ENCODE measurements at places on chromosomes 2 and 18.

DNA sequence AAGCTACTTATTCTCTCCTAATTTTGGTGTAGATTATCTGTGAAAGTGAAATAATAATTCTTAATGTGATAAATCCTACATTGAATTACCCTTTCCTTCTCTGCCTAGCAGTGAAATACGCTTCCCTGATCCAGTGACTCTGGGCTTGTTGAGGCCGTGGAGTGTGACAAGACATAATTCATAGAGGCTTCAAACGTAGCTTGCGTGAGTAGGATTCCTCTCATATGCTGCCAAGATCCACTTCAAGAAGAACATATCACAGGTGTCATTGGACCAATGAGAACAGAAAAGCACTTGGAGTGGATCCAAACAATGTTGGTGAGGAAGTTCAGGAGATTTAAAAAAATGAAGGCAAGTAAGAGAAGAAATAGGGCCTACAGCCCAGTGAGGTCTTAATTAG is 221.3 kb upstream of the TMEFF2 start:
- no peak for DNase-seq

- no peak for DNase-seq
Measured at GRCh38 chr18:32152705-32153448, 37.0 kb upstream of the MEP1B start.

DNA sequence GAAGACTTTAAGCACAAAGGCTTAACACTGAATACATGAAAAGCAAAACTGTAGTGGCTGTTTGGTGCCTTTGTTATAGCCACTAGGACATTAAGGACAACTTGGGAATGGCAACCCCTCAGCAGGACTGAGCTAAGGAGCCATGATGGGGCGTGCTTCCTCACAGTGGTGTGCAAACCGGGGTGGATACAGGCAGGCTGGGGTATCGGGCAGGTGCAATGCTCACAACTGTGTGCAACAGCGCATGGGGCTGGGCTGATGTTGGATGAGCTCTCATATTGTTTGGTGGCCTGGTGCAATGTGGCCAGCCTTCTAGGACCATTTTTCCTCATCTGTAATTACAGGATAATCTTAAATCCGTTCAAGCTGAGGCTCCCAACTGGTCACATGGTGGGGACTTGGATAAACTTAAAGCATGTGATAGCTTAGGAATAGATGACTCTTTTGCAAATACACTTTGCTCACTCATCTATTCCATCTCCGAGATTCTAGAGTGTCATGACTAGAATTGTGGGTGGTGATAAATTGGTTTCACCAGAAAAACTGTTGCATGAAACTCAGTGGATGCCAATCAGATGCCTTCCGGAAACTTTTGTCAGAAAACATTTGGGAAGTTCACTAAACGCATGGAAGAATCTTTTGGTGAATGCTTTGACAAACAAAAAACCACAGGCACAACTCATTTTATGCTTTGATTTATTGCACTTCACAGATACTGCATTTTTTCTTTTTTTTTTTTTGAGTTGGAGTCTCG is 116.5 kb downstream of the PXDN start:
- no peak for DNase-seq

GRCh38 chr2:43178602-43179542 is 47.5 kb downstream of the ZFP36L2 start:
- DNase-seq = no peak

GRCh38 chr2:23696752-23697045 is 230.2 kb downstream of the ATAD2B start:
- no peak for DNase-seq

DNA sequence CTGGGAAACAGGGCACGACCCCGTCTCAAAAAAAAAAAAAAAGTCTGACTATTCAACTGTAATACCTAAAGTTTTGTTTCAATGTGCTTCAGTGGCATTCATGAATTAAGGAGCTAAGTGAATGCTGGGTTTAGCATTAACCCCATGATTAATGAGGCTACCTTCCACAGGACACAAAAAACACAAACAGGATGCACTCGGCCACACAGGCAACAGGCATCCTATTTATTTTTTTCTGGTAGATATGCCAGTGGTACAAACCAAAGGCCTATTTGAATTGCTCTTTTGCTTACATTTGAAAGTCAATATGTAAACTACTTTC is 48.3 kb downstream of the CDH2 start:
- DNase-seq = no peak

DNA sequence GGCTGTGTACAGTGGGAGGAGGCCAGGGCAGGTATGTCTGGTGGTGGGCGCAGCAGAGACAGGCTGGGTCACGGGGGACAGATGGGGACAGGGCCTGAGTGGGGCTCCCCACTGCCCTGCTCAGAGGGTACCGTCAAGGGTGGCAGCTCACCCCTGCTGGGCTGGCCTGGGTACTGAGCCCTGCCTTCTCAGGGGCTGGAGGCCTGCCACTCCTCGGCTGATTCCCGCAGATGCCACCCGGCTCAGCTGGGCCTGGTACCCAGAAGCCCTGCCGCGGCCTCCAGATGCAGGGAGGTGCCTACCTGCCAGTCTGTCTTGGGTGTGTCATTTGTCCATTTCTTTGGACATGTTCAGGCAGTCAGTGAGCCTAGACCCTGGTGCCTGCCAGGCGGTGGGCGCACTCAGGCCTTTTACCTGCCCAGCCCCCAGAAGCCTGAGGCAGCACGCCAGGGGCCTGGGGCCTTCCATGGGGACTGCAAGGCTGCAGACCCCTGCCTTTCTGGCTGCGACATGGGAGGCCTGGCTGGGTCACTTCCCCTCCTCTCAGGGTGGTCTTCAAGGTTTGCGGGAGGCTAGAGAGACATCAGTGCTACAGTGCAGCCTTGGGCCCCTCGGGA is 3.3 kb downstream of the SNORC start:
- no peak for DNase-seq

- no peak for DNase-seq
Measured at GRCh38 chr18:9695605-9696004, 12.5 kb upstream of the RAB31 start.

DNA sequence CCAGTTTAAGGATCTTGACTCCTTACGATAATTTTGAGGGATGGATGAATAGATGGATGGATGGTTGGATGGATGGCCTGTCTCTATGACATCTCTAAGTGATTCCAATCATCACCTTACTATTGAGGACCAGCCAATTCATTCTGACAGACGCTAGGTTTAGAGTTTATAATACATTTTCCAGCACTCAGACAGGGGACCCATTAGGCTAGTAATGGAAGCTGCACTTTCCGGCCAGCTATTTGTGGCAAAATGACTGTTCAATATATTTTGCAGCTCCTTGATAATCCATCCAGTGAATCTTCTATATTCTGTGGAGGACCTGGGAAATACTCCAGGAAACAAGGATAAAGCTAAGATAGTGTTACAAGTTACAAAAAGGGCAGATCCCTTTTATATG is 262.9 kb downstream of the TDRD15 start:
- DNase-seq = no peak

GRCh38 chr18:7974200-7974874 is 407.2 kb downstream of the PTPRM start:
- no peak for DNase-seq

- DNase-seq = no peak
Measured at GRCh38 chr2:64348386-64349130, 105.4 kb upstream of the LGALSL start.

DNA sequence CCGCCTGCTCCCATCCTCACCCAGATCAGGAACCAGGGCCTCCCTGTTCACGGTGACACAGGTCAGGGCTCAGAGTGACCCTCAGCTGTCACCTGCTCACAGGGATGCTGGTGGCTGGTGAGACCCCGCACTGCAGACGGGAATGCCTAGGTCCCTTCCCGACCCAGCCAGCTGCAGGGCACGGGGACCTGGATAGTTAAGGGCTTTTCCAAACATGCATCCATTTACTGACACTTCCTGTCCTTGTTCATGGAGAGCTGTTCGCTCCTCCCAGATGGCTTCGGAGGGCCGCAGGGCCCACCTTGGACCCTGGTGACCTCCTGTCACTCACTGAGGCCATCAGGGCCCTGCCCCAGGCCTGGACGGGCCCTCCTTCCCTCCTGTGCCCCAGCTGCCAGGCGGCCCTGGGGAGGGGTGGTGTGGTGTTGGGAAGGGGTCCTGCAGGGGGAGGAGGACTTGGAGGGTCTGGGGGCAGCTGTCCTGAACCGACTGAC is 31.7 kb downstream of the GPC1 start:
- DNase-seq = no peak

DNA sequence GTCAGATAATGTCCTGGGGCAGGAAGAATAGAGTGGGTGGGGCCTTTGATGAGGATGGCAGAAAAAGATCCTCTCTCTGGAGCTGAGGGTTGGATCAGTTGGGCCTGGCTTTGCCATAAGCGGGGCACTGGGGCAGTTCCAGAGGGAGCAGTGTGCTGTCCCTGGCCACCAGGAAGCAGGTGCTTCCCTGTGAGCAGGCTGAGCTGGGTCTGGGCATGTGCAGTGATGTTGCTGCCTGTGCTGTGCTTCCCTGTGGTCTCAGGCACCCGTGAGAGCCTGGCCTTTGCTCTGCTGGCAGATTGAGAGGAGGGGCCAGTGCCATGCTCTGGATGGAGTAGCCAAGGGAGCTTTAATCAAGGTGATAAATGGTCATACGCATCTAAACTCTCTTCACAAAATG is 14.6 kb upstream of the NPPC start:
- no peak for DNase-seq

- DNase-seq = no peak
Measured at GRCh38 chr18:57353940-57354461, 1.6 kb downstream of the ST8SIA3 start.

All from T-cell (primary cell).